Sigmoid colon (tissue), 7 donors: ENCODE measurements at places on chromosomes 12 and 14. TPM values are rescaled to one million over a fixed set of nuclear protein-coding genes. Genes with fewer than 3 reads are reported as not detected.

Gene TMPRSS12
- not detected for total RNA-seq

Gene PRICKLE1
- 12.2 TPM for total RNA-seq

DNA sequence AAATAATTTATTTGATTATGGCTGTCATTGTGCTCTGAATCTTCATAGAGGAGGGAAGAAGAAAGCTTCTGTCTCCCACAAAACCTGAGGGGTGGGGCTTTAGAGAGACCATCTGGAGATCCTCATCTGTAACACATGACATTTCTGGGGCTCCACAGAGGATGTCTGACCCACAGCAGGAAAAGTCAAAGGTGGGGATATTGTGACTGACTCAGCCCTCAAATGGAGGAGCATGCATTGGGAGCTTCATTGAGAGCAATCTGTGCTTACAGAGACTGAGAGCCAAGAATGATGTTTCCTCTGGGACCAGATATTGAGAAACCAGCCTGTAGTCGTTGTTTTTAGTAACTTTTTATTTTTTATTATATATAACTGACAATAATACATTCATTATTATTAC lies 158.7 kb downstream of the SYT1 start:
- DNase-seq: no peak
- H3K4me1 ChIP-seq: no peaks in the 10 kb centered on the region
- no peaks in the 10 kb centered on the region for H3K27me3 ChIP-seq
- no peaks in the 10 kb centered on the region for H3K36me3 ChIP-seq
- no peak overlapping the region for H3K27ac ChIP-seq
- H3K4me3 ChIP-seq: no peak overlapping the region

Gene PAPLN
- total RNA-seq: 22.3 TPM

Gene TAS2R9
- total RNA-seq: not detected

DNA sequence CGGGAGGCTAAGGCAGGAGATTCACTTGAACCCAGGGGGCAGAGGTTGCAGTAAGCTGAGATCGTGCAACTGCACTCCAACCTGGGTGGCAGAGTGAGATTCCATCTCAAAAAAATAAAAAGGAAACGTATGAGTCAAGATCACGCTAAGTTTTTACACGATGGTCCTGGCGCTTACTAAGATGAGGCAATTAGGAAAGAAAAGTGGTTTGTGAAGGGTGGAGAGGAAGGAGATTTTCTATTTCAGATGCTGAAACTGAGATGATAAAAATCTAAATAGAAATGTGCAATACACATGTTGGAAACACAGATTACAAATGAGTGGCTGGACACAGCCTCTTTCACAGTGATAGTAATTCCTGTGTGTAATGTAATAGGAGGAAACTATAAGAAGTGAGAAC lies 63.2 kb downstream of the KDM5A start:
- peaks cover 24% of the 10 kb centered on the region for H3K36me3 ChIP-seq
- H3K27me3 ChIP-seq: no peaks in the 10 kb centered on the region

DNA sequence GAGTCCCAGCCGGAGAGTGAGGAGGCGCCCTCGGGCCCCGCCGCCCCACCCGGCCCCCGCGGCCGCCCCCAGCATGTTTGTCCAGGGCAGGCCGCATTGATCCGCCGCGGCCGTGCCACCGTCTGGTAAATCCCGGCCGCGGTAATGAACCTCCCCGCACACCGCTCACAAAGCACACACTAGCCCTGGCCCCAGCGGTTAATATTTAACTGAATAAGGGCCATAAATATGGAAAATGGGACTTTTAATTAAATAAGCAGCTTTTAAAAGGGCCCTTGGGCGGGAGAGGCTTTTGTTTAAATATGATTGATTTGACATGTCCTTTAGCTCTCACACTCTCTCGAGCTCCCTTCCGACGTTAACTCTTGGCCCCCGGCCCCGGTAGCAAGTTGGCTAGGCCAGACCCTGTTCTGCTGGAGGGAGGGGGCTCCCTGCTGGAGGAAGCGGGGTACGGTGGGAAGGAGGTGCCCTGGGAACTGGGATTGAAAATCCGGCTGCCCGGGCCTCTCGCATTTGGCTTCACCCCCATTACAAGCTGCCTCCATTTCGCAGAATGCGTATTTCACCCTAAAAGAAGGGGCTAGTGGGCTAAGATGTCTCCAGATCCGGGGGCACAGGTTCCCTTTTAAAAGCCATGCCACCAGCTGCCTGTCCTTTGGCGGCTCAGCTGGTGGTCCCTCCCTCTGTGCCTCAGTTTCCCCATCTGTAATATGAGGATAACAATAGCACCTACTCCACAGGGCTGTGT lies 199.8 kb downstream of the RBM19 start:
- H3K27ac ChIP-seq: no peak overlapping the region
- H3K4me1 ChIP-seq: no peaks in the 10 kb centered on the region
- H3K4me3 ChIP-seq: no peak overlapping the region
- DNase-seq: no peak

DNA sequence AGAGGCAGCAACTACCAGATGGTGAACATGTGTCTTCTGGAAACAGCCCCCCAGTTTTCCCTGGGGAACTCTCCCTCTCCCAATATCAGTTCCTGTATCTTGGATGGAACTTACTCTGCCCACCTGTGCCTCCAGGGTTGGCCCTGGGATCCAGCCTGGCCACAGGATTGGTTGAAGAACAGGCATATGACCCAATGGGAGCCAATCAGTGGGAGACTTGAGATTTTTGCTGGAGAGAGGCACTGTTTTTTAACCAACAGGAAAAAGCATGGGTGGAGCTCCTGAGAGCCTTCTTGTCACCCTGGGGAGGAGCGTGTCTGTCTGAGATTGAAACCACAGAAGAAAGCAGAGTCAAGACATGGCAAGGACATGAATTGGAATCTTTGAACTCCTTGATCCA lies 33.6 kb upstream of the COX6A1 start:
- DNase-seq: no peak
- no peaks in the 10 kb centered on the region for H3K4me1 ChIP-seq
- H3K27ac ChIP-seq: no peak overlapping the region
- no peaks in the 10 kb centered on the region for H3K27me3 ChIP-seq
- no peak overlapping the region for H3K4me3 ChIP-seq
